K562 (cell line): ENCODE measurements at places on chromosomes 3 and 15. TPM values are rescaled to one million over a fixed set of nuclear protein-coding genes. Genes with fewer than 3 reads are reported as not detected.

The SNX1 gene
- 94.0 and 105 TPM in 2 replicates for total RNA-seq

The CD86 gene
- total RNA-seq, result 0.07 and 0.16 TPM in 2 replicates

DNA sequence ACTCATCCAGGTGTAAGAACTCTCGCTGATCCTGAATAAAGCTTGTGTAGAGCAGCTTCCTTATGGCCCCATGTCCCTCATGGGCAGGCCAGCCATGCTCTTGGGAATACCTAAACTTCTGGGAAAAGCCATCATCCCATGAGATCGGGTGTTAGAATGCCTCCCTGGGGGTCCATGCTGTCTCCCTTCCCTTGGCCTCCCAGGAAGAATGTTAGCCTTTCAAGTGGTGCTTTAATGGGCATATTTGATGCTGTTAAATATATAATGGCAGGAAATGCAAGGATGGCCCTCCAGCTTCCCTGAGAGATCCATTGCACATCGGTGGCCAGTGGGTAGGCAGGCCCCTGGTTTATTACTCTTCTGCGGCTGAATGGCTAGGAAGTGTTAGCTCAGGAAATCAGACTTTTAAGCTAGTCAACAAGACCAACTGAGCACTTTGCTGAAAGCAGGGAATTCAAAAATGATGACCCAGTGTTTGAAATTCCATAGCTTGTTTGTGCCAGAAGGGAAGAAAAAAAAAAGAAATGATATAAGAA is 60.5 kb upstream of the LRTM1 start:
- DNase-seq, result no peak

The EPHA6 gene
- not detected in 2 replicates for total RNA-seq

The MYL3 gene
- total RNA-seq, result not detected in 2 replicates

- peak; percentile 71 for DNase-seq
Measured at GRCh38 chr3:100709842-100710260, 557 bp downstream of the TFG start.

The CLDN18 gene
- total RNA-seq, result 0.11 TPM in 2 replicates

DNA sequence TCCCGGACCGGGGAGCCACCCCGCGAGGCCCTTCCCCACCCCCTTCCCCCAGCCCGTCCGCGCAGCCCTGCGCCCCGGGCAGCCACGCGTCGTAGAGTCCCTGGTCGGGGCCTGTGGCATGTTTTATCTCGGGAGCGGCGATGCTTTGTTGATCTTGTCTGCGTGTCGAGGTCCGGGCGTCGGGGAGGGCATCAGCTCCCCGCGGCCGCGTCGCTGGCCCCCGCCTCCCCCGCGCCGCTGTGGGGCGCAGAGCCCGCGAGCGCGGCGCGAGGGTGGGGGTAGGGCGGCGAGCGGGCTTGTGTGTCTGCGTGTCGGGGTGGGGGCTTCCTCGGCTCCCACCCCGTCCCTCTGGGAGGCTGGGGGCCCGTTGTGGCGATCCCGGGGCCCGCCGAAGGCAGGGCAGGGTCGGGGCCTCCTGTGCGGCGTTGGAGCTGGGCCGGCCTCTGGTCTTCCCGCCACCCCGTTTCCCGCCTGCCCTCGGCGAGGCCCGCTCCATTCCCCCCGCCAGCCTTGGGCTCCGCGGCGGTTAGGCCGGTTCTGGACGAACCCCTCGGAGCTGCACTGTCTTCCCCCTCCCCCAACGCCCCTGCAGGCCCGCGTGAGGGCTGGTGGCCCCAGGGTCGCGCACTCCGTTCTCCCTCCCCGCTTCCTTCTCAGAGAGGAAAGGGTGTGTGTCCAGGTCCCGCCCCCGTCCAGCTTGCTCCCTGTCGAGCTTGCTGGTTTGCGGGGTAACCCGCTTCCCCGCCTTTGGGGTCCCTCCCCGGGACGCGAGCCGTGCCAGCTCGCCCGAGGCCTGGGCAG is 695 bp downstream of the GMPS start:
- DNase-seq, result peak; percentile 71

DNA sequence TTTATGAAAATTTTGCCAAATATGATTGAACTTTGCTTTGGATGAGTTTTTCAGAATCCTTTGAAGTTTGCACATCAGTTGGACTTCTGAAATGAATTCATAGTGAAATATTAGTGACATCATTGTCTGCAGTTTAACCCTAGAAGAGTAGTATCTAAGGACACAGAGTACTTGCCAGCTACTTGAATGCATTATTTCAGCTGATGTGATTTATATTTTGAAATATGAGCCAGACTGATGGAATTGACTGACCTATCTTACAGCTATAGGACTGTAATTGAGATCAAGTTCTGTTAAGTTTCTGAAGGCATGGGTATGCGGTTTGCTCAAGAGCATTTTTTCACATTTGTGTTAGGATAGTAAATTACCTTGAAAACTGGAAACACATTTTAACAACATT is 51.2 kb downstream of the LYSMD4 start:
- no peak for DNase-seq

The WHAMM gene
- 4.5 and 4.8 TPM in 2 replicates for total RNA-seq

The GRK7 gene
- total RNA-seq, result 0.04 TPM in 1 of 2 replicates, not detected in the other

The HGD gene
- total RNA-seq, result 0.51 TPM in 1 of 2 replicates, not detected in the other

GRCh38 chr3:123653221-123653682 is 68.4 kb upstream of the HACD2 start:
- DNase-seq, result no peak

The ANKRD34C gene
- not detected in 2 replicates for total RNA-seq

The SPTBN5 gene
- 0.02 TPM in 1 of 2 replicates, not detected in the other for total RNA-seq

DNA sequence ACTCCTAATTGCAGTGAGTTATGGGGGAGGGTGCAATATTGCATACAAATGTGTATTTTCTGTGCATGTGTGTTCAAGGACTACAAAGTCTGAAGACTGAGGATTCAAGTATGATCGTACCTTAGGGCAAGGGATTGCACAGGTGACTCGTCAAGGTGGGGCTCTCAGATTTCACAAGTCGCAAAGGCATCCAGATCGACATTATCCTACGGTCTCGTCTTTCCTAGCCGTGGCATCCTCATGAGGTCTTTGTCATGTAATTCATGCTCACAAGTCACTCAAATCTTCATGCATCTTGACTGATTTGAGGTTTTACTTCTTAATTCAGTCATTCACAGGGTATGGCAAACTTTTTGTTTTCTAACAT is 191.4 kb upstream of the HES1 start:
- no peak for DNase-seq

DNA sequence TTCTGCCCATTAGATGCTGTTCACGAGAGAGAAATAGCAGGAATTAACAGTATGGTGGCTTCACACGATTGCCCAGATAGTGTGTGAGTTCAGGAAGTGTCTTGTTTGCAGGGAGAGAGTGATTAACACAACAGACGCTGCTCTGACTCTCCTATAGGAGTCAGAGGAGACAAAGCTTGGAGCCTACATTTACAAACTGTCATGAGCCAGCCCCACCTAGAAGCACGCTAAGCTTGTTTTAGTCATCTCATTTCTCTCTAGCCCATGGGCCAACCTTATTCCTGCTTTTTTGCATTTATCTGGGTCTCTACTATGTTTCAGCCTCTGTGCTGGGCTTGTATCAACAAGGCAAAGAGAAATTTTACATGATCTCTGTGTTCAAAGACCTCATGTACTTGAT is 128.3 kb upstream of the BFSP2 start:
- DNase-seq, result no peak

- DNase-seq, result peak; percentile 39
Measured at GRCh38 chr3:135736740-135737139, 228.8 kb upstream of the PPP2R3A start.

DNA sequence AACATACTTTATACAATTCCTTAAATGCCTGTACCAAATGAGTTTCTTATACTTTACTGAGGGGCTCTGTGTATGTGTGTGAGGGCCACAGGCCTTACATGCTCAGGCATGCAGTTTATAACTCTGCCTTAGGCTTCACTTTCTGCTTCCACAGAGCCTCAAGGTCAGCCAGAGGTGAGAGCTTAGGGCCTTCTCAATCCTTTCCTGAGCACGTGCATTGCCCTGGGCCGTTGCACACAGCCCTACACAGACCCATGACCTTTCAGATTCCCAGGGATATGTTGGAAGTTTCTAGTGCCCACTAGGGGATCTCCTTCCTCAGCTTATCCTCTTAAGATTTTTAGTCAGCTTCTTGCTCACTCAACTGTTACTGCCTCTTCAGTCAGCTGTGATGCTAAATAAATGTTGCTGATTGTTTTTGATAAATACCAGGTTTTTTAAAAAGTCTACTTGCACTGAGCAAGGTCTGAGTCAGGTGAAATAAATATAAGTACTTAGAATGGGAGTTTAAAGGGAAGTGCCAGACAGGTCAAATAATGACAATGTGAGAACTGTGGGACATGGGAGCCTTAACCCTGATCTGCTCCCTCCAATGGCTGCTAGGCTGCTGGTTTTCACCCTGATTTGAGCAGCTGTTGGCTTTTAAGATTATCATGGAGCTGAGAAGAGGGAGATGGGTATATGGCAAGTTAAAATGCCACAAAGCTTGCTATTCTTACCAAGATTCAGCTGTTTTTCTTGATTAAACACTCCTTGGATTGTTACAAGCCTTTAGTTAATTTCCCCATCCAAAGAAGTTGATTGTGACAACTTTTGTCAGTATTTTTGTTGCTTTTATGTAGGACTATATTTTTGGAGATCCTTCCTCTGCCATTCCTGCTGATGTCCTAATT is 169.5 kb downstream of the PLD1 start:
- DNase-seq, result peak; percentile 32

The TM6SF1 gene
- total RNA-seq, result 2.7 and 4.1 TPM in 2 replicates

DNA sequence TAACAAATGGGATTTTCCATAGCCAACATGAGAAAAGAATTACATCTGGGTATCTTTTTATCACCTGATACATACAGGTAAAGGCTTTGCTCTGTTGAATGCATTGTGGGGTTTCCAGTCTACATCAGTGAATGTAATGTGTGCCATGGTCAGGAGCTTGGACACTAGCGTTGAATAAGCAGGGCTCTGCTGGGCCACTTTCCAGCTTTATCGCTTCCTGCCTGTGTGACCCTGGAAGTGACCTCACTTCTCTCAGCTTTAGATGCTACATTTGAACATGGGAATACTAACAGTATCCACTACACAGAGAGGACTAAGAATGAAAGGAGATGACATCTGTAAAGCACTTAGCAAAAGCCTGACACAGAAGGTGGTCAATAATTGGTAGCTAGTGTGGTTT is 40.1 kb downstream of the TTC23 start:
- no peak for DNase-seq

DNA sequence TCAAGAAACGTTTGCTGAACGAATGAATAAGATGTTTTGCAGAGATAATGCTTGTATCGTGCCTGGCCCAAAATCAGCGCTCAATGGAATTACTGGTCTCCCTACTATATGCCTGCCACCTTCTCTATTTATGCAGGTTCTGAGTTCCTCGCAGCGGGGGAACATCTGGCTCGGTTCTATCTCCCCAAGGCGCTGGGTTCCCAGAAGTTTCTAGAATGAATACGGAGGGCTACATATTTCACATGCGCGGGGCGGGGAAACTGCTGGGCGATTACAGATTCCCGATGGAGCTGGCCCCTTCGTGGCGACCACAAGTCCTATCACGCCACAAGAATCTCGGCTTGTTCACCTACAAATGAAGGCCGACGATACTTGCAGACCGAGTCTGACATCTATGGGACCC is 411 bp upstream of the EIF2B5 start:
- no peak for DNase-seq

The HDC gene
- 0.71 and 1.1 TPM in 2 replicates for total RNA-seq

DNA sequence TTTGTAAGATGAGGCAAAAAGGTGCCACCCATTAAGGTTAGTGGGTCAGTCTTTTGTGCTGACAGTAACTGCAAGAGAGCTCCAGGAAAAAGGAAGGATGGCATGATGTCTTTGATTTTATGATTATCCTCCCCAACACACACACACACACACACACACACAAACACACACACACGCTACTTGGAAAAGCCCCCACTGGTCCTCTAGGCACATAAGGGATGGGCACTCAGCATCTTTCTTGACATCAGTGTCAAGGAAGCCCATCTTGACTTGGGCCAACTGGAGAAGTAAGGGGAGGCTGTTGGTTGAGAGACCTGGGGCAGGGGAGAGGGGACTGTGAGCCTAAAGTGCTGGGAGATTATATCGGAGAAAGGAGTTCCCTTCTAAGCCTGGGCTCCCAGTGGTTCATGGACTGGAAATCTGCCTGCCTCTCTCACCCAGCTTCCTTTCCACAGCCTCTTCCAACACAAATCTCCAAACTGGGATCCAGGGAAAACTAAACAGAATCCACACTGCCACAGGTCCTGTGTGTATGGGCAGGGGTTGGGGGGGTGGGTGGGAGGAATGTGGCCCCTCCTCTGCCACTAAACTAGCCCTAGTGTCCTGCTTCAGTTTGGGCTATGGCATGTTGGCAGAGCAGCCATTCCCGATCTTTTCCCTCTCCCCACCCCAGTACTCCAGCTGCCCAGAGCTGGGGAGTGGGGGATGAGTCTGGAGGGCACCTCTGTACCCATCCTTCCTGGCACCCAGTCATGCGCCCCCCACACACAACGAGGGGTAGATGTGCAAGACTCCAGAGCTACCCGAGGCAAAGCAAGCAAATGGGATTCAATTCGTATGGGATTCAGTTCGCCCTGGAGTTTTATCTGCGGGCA is 1.6 kb downstream of the AMOTL2 start:
- DNase-seq, result no peak
